ENCODE measurements at places on chromosomes 7 and 10. TPM values are rescaled to one million over a fixed set of nuclear protein-coding genes. Genes with fewer than 3 reads are reported as not detected.

GRCh38 chr7:93202594-93203250 is 23.5 kb downstream of the HEPACAM2 start:
- no peak for DNase-seq

DNA sequence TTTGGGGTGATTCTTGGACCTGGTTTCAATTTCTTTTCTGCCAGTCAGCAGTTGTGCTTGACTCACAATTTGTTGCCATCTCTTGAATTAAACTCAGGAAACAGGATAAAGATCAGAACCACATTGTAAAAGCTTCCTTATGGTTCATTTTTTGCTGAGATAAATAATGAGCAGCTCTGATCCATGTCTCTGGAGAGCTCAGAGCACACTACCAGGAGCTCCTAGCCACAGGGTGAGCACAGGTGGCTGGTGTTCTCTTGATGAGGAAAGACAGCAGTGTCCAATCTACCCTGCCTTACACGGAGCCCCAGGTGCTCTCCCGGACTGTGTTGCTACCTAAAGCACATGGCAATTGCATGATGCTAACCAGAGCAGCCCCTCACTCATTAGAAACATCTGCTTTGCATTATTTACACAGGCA is 17.2 kb upstream of the FAM170B start:
- DNase-seq, result no peak

- no peak for DNase-seq
Measured at GRCh38 chr7:92874567-92874966, 38.2 kb upstream of the CDK6 start.

DNA sequence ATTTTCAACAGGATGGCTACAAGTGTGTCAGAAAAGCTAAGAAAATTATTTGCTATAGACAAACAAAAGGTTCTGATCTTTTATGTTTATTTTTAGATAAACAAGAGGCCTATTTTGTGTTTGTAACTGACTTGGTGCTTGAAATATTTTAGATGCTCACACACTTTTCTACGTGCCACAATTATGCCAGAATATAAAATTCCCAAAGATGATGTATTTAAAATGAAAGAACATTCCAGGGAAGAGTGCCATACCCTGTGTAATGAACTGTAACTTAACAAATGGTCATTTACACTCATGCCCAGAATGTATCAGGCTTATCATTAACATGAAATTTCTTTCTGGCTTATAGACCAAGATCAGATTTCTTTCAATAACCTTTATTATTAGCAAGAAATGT is 144.9 kb upstream of the MTPN start:
- no peak for DNase-seq

SLC4A2 gene
- 200 TPM for total RNA-seq

Data from upper lobe of left lung (tissue), 6 donors.